Putamen (tissue), 1 donor: ENCODE measurements at places on chromosomes 3 and 15.

GRCh38 chr15:36152936-36153335 lies 426.5 kb upstream of the CDIN1 start:
- DNase-seq, result no peak

- no peak for DNase-seq
These were observed 47.6 kb upstream of the MED12L start for GRCh38 chr3:151037746-151038477.

- DNase-seq, result no peak
These were observed 259.9 kb upstream of the ZPLD1 start for GRCh38 chr3:102174832-102175374.

DNA sequence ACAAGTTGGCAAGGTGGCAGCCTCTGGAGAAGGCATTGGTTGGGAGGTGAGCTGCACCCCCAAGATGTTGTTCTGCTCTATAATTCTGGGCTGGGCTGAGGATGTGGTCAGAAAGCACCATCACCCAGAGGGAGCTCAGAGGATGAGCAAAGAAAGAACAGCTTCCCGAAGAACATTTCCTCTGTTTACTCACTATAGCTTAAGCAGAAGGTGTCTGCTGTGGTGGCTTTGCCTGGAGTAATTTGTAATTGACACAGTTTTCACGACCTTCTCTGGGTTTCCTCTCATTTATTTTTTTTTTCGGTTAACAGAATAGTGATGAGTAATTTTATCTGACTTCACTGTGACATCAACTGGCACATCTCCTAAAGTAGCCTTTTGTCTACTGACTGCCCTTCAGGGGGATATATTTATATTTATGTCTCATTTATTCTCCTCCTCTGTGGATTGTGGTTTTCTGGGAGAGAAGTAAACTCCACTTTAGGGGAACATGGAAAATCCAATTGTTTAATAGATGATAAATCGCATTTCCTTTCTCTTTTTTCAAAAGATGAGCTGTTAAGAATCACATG lies 49.5 kb upstream of the ABHD17C start:
- DNase-seq, result no peak

DNA sequence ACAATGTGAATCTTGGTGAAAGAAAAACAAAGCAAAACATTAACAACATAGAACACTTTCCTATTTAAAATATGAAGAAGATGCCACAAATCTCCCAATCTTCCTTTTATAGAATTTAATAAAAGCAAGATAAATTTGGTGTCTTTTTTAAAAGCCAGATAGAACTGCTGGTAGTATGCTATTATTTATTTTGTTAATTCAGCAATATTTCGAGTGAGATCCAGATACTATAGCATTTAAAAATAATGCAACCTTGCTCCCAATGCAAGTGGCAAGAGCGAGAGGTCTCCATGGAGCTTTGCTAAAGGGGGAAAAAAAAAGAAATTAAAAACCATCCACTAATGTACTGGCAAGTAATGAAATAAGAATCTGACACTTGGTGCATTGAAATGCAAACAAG lies 121.8 kb downstream of the IL20RB start:
- no peak for DNase-seq

DNA sequence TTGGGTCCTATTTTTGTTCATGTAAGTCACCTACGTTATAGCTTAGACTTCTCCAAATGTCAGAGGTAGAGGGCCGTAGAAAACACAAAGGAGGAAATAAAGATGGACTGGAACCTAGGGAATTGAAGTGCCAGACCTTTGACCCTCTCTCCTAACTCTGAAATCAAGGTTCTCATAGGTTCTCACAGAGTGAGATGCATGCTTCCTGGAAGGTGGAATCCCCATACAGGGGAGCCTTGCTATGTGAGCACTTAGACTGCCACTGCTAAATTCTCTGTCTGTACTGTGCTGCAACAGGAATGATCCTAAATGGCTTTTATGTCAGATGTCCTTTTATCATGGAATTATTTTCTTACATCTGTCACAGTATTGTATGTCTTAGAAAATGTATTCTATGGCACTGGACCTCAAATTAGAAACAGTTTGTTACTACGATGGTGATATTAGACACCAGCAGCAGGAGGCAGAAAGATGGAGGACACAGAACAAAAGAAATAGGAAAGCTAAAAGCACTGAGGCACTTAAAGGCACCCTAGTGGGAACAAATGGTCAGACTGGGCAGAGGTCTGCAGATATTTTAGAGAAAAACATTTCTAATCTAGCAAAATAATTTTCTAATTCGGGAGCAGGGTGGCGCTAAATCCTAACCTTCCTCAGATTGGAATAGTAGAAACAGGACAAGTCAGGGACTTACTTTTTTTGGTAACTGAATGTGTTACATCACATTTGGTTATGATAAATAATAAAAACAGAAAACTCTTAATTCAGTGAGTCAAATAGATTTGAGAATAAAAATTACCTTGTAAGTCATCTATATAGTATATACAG lies 60.2 kb upstream of the CDAN1 start:
- DNase-seq, result no peak

GRCh38 chr3:51735950-51736349 lies 29.1 kb downstream of the GRM2 start:
- no peak for DNase-seq

DNA sequence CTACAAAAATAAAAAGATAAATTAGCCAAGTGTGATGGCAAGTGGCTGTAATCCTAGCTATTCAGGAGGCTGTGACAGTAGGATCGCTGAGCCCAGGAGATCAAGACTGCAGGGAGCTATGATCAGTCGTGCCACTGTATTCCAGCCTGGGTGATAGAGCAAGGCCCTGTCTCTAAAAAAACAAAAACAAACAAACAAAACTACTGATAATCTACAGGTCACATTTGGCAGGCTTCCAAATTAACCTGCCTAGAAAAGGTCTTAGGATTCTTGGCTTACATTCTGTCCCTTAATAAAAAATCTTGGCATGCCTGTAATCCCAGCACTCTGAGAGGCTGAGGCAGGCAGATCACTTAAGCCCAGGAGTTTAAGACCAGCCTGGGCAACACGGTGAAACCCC lies 33.4 kb upstream of the SETD2 start:
- no peak for DNase-seq

GRCh38 chr15:58490888-58491473 lies 59.2 kb downstream of the LIPC start:
- DNase-seq, result no peak

DNA sequence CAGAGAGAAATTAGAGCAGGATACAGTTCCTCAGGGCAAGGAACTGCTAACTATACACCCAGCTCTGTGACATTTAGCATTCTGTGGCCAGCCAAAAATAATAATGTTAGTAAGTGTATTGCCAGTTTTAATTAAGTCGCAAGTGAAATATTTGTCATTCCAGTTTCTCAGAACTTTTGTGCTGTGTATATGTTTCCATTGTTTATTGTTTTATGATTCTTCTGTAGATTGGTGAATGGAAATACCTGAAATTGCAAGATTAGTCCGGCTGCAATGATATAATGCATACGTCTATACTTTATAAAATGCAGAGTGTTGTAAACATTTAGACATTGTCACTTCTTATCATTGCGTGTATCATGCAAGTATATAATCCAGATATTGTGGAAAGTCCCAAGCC lies 351.3 kb upstream of the GRM7 start:
- no peak for DNase-seq

DNA sequence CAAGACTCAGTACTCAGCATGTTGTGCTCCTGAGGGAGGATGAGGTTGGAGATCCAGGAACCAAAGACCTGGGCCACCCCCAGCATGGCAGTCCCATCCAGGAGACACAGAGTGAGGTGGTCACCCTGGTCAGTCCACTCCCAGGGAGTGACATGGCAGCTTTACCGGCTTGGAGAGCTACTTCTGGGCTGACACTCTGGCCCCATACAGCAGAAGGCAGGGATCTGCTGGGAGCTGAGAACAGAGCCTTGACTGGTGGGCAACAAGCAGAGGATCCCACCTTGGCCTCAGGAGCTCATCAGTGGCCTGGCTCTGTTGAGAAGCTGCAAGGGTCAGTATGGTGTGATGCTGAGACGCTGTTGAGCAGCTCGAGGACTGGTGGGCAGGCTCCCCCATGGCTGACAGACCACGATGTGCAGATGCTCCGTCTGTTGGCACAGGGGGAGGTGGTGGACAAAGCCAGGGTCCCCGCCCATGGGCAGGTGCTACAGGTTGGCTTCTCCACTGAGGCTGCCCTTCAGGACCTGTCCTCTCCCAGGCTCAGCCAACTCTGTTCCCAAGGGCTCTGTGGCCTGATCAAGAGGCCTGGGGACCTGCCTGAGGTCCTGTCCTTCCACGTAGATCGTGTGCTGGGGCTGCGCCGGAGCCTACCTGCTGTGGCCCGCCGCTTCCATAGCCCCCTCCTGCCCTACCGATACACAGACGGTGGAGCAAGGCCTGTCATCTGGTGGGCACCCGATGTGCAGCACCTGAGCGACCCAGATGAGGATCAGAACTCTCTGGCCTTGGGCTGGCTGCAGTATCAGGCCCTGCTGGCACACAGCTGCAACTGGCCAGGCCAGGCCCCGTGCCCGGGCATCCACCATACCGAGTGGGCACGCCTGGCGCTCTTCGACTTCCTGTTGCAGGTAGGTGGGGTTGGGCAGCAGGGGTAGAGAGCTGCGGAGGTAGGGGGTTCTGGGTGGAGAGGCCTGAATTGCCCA lies 53.8 kb downstream of the GASK1A start:
- DNase-seq, result no peak

DNA sequence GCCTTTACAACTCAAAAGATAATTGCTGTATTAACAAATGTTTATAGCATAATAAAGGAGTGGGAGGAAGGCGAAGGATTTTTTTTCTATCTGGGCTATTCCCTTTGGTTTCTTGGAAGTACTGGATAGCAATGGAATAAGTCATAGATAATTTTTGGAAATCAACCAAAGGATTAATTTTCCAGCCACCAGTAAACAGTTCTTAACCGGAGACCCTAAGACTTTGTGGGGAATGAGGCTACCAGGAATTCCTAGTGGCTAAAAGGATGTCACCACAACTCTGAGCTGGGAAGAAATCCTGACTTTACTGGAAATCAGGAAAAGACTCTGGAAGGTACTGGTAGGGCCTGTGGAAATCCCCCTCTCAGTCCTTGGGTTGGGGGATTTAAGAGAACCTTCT lies 138.4 kb upstream of the RARB start:
- no peak for DNase-seq
